Neural crest cell (in vitro differentiated cells): ENCODE measurements at places on chromosomes 1 and 21.

GRCh38 chr1:50508040-50508586 is 84.9 kb upstream of the DMRTA2 start:
- no peak for DNase-seq

DNA sequence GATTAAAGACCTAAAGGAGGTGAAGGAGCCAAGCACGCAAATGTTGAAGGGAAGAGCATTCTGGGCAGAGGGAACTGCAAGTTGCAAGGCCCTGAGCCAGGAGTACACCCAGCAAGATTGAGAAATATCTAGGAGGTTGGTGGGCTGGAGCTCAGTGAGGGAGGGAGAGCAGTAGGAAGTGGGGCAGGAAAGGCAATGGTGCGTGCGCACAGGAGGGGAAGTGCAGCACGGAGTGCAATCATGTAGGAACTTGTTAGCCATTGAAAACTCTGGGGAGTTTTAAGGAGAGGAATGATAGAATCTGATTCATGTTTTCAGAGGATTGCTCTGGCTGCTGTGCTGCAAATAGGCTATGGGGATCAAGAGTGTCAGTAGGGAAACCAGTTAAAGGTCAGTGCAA is 13.2 kb upstream of the IGSF3 start:
- DNase-seq, result no peak

GRCh38 chr1:226945858-226946245 is 5.8 kb downstream of the COQ8A start:
- DNase-seq, result no peak

DNA sequence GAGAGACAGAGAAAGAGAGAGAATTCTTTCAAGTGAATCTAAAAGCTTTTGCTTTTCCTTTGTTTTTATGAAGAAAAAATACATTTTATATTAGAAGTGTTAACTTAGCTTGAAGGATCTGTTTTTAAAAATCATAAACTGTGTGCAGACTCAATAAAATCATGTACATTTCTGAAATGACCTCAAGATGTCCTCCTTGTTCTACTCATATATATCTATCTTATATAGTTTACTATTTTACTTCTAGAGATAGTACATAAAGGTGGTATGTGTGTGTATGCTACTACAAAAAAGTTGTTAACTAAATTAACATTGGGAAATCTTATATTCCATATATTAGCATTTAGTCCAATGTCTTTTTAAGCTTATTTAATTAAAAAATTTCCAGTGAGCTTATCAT is 117.6 kb downstream of the PTPRC start:
- DNase-seq, result no peak
